ENCODE measurements at places on chromosomes 2 and 18.

GRCh38 chr18:48868468-48869466 is 82.0 kb downstream of the SMAD7 start:
- no peak for DNase-seq

- no peak for DNase-seq
These were observed 241.4 kb upstream of the SALL3 start for GRCh38 chr18:78738076-78738690.

GRCh38 chr2:199348871-199349270 is 108.9 kb downstream of the SATB2 start:
- peak; percentile 21 for DNase-seq

DNA sequence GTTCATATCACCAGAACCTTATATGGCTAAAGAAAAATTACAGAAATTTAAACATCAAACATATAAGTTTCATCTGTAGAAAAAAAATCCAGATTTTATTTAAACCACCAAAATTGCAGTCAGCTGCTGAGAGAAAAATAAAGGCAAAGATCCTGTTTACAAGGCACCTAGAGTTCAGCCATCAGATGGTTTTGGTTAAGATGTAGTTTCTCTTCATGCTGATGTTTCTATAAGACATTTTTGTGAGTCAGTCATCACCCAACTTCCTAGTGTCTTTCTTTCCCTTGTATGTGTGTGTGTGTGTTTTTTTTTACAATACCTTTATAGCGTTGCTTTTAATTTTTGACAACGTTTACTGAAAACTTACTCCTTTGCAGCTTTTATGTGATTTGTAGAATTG is 26.1 kb upstream of the MMADHC start:
- DNase-seq, result no peak

DNA sequence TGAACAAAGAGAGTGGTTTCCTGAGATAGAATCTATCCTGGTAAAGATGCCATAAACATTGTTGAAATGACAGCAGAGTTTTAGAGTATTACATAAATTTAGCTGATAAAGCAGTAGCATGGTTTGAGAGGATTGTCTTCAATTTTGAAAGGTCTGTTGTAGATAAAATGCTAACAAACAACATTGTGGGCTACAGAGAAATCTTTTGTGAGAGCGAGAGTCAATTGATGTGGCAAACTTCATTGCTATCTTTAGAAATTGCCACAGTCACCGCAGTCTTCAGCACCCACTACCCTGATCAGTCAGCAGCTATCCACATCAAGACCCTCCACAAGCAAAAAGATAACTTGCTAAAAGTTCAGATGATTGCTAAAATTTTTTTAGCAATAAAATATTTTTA is 17.5 kb downstream of the VRK2 start:
- DNase-seq, result no peak

GRCh38 chr2:187213798-187214197 is 234.3 kb downstream of the CALCRL start:
- no peak for DNase-seq

- peak; percentile 34 for DNase-seq
These were observed 493 bp downstream of the FN1 start for GRCh38 chr2:215435280-215435869.

DNA sequence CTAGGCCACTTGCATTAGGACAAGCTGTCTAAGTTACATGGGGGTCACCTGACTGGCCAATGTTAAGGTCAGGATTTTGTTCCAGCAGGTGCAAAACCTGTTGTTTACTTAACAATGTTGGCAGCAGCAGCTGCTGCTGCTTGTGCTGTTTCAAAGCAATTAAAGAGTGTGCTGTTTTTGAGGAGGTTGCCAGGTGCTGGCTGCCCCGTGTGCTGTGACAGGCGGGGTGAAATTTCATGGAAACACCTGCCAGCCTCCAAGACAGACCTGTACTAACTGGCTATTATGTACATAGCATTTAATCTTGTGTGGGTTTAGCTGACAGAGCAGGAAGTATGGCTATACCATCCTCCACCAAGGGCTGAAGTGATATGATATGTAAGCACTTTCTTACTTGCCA is 224.9 kb downstream of the ASXL3 start:
- peak; percentile 100 for DNase-seq

GRCh38 chr2:240232961-240233884 is 92.8 kb upstream of the OTOS start:
- no peak for DNase-seq

GRCh38 chr2:30800159-30800558 is 7.1 kb downstream of the CAPN13 start:
- DNase-seq, result no peak

- DNase-seq, result no peak
These were observed 26.8 kb upstream of the SPATA3 start for GRCh38 chr2:230968921-230969658.

- DNase-seq, result no peak
These were observed 84.5 kb downstream of the ZBTB7C start for GRCh38 chr18:48324651-48325050.

DNA sequence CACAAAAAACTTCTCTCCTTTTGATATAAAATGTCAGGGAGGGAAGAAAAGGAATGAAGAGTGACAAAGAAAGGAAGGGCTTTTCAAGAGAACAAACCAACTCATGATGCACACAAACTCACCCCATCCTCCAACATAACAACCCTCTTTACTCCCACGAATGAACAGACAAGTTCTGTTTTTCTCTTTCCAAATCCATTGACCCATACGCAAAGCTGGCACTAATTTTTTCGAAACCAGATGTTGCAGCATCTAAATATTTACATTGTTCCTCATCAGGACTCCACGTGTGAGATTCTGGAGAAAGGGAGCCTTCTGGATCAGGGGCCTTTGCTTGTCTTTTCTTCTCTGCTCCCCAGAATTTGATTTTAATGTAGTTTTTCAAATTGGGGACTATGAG is 143.3 kb upstream of the BCL2L11 start:
- DNase-seq, result no peak

GRCh38 chr2:209458008-209458979 is 34.4 kb downstream of the MAP2 start:
- peak; percentile 54 for DNase-seq

Data from NCI-H1105 treated with DMSO at 0.1 percent for 48 hours (cell line).